Brain (organoid and tissue), 16 donors: ENCODE measurements at places on chromosomes 6 and 20.

DNA sequence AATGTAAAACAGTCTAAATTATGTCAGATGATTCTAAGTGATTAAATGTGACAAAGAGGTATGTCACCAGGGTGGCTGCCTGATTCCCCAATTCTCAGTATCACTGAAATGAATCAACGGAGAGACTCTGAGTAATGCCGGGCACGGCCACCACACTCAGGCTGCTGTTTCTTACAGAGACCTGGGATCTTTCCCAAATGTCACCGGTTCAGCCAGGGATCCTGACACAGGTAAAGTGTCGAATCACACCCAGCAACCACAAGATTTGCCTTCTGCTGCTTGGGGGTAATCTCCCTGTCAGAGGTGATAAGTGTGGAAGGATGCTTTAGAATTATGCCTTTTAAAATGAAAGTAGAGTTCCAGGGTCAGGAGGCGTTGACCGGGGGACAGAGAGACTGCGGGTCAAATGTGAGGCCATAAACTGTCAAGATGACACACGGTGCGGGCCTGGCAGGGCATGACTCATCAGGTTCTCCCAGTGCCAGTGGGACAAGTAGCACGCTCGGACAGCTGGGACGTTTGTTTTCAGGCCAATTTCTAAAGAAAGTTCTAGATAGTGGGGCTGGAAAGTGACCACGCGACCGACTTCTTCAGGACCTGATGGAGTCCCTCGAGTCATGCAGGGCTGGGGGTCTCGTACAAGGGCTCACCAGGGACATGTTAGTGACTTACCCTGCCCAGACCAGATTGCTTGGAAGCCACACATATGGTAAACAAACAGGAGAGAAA is 48.9 kb downstream of the PRDM1 start:
- no peak for DNase-seq

GRCh38 chr6:26270486-26270861 is 94.5 kb upstream of the BTN3A2 start:
- no peak for DNase-seq

GRCh38 chr6:90179190-90180169 is 117.2 kb downstream of the BACH2 start:
- no peak for DNase-seq

- DNase-seq = no peak
Measured at GRCh38 chr6:84738996-84739865, 25.2 kb downstream of the TBX18 start.

DNA sequence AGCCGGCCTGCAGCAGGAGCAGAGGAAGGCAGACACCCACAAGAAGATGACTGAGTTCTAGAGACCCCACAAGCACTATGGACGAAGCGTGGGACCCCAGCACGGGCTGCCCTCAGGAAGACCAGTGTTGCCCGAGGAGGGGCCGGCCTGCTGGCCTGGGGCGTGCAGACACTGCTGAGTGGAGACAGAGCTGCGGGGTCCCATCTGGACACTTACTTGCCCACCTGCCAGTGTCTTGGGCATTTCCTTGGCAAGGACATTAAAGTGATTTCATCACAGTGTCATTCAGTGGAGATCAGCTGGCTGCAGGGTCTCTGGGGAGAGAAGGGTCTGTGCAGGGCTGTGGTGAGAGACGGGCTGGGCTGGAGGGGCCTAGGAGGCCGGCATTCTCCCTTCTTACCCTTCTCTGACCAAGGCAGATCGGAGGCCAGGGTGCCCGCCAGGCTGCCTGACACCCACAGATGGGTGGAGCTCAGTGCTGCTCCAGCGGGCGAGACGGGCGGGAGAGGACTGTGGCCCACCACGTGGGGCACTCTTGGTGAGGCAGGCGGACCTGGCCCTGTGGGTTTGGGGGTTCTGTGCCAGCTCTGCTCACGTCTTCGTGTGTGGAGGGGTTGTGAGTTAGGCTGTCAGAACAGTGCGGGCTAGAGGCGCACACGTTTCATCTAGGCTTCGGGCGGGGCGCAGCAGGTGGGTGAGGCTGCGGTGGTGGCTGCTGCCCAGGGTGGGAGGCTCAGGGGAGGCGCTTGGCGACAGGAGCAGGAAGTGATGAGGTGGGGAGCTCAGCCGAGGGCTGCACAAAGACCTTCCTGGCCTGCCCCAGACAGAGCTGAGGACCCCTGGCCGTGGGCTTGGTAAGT is at the start of gene LIME1:
LIME1 (plus strand) TSS at position 806 of the 860 bp plus-strand sequence. CDS start 886 bp downstream, outside the sequence.
- no peak for DNase-seq

DNA sequence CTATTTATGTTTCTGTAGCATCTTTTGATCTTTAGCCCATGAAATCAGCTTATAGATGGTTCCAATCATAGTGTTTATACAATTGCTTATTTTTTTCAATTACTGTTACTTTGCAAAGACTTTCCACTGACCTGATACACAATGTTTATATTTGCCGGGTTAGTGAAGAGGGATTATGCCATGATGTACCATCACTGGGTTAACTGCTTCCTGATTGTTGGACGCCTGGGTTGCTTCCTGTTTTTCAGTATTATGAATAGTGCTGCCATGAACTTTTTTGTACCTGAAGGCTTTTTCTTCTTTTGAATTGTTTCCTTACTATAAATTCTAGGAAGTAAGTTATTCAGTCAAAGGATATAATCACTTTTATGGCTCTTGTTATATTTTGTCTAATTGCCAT is 6.9 kb downstream of the MANBAL start:
- no peak for DNase-seq

- DNase-seq = no peak
Measured at GRCh38 chr6:32920715-32921114, 20.1 kb downstream of the HLA-DMB start.
